Stimulated activated naive CD4-positive, alpha-beta T cell treated with Interleukin-2 at 50 U/mL for 16 hours (primary cell): ENCODE measurements at places on chromosomes 1 and 21.

DNA sequence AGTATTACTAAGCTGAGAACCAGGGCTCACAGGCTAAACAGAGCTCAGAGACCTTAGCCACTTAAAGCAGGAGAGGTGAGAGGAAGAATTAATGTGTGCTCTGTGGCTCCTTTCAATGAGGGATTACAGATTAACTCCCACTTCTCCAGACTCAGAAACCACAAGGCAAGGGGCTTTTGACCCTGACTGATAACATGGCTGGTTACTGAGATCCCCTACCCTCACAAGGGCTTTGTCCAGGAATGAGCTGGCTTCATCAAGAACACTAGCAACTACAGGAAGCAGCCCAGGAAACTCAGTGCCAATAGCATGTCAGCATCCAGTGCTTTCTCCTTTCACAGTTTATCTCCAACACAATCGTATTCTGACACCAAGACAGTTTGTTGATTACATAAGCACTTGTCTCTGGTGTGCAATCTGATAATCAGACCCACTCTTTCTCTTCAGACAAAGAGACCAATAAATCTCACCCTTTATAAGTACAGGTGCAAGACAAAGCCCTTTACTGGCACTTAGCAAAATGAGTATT, 38.8 kb downstream of the ERI3 start:
- DNase-seq = no peak

GRCh38 chr1:23392125-23392855, 22.7 kb upstream of the ZNF436 start:
- no peak for DNase-seq

- DNase-seq = peak; percentile 42
Measured at GRCh38 chr21:34603002-34603709, 11.8 kb downstream of the RCAN1 start.

DNA sequence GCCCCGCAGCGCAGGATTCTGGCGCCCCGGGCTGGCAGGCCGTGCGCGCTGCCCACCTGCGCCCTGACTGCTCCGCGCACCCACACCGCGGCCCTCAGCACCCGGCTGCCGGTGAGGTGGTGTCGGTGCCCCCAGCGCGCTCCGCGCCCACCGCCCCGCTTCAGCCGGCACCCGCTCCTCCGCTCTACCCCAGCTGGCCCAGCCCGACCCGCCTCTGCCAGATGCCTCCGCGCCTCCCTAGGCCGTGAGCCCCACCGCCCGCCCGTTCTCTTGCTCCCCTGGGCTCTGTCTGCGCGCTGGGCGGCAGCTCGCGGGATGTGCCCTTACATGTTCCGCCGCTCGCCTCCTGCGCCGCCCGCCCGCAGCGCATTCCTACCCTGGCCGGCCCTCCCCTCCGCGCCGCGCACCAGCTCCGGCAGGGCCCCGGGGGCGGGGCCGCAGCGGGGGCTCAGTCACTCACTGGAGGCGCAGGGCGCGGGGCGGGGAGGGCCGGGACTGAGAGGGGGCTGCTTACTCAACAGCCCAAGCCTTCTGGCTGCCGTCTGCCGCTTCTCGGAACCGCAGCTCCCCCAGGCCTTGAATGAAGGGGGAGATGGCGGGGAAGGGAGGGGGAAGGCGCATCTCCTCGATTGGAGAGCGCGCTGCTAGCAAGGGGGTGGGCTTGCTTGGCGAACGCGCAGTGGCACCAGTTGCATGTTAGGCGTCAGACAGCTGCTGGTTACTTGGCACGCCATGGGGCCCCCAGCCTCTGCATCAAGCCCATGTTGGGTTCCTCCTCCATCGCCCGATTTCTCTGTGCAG, at the start of gene PHLDA3:
Gene PHLDA3 (minus strand): TSS at position 345 of the 801 bp plus-strand sequence. CDS start 402 bp downstream, outside the sequence.
- peak; percentile 40 for DNase-seq

GRCh38 chr1:1942753-1943656, 23.9 kb upstream of the TMEM52 start:
- DNase-seq = no peak

GRCh38 chr1:91501523-91501851, 836 bp downstream of the CDC7 start:
- DNase-seq = no peak

DNA sequence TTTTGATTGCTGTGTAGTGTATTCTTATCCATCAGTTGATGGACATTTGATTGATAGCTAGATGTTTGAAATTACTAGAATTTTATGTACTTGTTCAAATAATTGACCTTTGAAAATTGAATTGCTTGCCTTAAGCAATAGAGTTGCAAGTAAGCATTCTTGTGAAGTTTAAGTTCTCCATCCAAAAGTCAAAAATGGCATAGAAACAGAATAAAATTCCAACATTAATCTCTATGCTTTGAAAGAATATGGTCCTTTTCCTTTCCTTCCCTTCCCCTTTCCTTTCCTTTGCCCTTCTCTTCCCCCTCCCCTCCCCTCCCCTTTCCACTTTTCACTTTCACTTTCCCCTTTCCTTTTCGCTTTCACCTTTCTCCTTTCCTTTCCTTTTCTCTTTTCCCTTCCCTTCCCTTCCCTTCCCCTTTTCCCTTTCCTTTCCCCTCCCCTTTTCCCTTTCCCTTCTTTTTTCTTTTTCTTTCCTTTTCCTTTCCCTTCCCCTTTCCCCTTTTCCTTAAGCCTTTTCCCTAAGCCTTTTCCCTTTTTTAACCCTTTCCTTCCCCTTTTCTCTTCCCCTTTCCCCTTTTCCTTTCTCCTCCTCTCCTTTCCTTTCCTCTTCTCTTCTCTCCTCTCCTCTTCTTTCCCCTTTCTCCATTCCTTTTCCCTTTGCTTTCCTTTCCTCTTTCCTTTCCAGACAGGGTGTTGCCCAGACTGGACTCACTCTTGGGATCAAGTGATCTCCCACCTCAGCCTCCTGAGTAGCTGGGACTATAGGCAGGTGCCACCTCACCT, 67.4 kb downstream of the SASS6 start:
- DNase-seq = no peak

DNA sequence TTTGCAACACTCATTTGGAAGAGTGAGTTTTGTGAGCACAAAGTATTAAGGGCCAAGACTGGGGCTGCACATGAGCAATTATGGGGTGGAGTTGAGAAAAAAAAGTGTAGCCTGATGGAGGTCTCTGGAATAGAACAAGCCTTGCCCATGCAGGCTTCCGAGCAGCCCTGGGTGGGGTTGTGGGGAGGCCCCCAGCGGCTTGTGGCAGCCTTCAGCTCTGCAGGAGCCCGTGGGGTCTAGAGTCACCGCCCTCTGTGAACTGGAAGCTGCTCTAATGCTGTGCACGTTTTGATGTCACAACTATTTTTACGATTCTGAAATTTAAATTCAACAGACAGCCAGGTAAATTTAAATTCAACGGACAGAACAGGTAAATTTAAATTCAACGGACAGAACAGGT, 58.9 kb downstream of the BACE2 start:
- DNase-seq = no peak

DNA sequence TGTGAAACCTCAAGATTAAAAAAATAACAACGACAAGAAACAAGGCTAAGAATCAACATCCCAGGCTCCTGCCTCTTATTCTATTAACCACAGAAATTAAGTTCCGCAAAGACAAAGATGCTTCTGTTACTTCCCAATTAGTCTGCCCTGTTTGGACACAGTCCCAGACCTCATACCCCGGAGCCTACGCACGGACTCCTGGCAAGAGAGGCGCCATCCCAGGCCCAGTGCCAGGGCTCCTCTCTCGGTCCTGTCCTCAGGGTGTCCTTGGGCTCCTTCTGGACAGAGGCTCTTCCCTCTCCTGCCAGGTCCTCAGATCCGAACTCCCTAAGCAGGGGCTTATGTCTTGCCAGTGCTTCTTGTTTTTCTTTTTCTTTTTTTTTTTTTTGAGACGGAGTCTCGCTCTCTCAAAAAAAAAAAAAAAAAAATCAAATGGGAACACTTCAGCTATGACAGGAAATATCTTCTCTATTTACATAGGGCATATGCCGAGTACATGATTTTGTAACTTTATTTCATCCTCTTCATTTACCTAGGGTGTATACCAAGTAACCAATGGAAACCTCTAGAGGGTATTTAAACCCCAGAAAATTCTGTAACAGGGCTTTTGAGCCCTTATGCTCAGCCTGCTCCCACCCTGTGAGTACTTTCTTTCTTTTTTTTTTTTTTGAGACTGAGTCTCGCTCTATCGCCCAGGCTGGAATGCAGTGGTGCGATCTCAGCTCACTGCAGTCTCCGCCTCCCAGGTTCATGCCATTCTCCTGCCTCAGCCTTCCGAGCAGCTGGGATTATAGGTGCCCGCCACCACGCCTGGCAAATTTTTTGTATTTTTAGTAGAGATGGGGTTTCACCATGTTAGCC, 11.7 kb upstream of the ENO1 start:
- DNase-seq = no peak

GRCh38 chr1:15764269-15764764, 5.7 kb downstream of the FBLIM1 start:
- DNase-seq = no peak

GRCh38 chr1:245095903-245096302, 58.9 kb upstream of the KIF26B start:
- no peak for DNase-seq

DNA sequence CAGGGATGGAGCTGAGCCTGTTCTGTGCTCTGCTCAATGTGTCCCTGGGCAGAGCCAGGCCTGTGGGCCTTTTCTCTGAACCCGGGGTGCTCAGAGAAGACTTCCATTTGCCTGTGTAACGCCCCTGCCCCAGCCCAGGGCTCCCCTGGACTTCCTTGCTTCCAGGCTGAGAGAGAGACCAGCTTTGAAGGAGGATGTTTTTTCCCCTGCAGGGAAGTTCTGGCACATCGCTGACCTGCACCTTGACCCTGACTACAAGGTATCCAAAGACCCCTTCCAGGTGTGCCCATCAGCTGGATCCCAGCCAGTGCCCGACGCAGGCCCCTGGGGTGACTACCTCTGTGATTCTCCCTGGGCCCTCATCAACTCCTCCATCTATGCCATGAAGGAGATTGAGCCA, 10.2 kb downstream of the SMPDL3B start:
- no peak for DNase-seq

DNA sequence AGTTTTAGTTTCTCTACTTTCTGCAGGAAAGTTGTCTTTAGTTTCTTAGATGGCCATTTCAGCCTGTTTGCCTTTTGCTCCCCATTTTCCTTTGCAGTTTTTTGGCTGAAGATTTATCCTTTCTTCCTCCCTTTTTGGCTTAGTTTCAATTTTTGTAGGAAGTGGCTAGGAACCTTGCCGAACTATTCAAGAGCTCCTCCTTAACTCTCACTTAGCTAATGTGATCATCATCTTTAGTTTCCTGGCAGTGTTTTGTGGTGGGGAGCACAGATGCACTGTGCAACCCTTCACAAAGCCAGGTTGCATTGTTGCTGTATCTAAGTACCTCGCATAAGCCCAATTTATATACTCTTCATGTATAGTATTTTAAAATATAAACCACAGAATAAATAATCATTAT, 28.8 kb upstream of the CCDC181 start:
- DNase-seq = no peak

GRCh38 chr1:150024156-150024555, 13.6 kb upstream of the OTUD7B start:
- DNase-seq = no peak

DNA sequence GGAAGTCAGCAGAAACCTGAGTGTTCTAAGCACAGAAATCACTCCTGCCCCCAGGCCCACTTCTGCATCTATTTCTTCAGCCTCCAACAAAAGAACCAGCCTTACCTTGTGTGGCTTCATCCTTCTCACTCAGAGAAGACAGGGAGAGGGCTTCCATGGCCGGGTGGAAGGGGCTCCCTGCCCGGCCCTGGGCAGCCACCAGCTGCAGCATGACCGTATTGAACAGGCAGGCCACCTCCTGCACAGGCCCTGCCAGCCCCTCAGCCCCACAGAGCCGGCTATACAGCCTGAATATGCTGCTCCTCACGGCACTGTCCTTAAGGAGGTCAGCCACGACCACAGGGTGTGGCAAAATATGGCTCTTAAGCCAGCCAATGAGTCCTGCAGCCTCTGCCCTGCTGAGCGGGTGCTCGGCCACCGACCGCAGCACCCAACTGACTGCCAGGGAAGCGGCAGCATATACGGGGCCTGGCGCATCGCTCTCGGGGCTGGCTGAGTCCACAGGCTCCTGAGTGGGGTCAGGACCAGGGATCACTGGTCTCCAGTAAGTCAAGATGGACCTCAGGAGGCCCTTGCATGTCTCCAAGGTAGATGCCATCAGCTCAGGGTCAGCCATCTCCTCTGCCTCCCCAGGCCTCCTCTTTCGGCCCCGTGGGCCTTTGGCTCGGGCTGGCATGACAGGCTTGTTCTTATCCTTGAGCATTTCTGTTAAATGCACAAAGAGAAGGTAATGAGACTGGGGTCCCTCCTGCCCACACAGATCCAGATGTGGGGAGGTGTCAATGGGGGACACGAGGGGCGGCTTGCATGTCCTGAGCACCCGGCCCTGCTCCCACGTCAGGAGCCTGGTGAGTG, 17.9 kb downstream of the MRAP start:
- DNase-seq = no peak

DNA sequence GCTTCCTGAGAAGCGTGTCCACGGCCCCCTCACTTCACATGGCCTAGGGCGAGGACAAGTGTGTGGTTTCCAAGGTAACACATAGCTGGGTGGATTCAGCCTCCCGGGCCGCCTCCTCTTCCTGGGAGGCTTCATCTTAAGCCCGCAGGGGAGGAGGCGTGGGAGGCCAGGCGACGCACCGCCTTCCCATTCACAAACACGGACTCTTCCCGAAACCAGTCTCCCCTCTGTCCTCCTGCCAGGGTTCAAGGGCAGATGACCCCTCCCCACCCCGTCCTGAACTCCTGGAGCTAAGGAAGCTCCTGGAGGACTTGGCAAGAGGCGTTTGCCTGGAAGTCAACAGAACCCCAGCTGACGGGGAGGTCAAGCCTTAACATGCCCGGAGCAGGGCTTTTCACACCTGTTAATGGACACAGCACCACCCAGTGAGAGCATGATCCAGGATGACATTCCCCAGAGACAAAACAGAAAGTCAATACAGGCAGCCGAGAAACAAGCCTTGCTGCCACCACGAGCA, 56.7 kb downstream of the KCNN3 start:
- DNase-seq = no peak

GRCh38 chr1:40281853-40282252, 23.8 kb downstream of the ZMPSTE24 start:
- no peak for DNase-seq

DNA sequence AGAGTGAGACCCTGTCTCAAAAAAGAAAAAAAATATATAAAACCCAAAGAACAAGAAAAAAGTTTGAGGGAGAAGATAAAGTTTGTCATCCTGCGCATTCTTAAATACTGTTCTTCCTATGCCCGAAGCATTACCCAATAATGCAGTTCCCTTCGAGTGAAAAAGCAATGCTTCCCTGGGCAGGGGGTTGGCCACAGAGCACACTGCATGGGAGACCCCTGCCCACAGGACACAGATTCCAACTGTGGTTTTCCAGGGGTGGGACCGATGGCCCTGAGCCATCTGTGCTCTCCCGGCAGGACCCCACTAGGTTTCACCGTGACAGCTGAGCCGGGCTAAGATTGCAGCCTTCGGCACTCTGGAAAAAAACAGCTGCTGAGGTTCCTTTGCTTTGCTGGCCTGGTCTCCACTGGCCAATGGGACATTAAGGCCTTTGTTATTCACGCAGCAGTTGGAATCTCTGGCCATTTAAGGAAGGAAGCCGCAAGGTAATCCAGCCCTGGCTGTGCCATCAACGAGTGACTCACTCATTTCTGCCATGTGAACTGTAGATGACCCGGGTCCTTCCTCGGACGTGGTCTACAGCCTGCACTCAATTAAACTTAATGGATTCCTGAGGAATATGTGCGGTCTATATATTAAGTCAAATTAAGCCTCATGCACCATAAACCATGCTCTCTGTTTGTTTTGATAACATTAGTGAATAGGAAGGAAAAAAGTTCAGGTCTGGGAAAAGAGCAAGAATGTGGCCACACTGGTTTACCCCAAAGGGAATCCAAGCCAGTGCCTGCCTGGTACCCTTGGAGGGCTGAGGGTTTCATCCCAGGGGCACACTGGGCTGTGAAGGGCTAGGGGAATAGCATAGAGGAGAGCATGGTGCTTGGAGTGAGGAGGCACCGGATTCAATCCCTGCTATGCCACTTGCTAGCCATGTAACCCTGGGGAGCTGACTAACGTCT, 163.2 kb downstream of the ZBTB18 start:
- no peak for DNase-seq
